ENCODE measurements at places on chromosomes 16 and 17.

GRCh38 chr17:61328351-61328750, 71.3 kb upstream of the TBX2 start:
- no peak for DNase-seq

DNA sequence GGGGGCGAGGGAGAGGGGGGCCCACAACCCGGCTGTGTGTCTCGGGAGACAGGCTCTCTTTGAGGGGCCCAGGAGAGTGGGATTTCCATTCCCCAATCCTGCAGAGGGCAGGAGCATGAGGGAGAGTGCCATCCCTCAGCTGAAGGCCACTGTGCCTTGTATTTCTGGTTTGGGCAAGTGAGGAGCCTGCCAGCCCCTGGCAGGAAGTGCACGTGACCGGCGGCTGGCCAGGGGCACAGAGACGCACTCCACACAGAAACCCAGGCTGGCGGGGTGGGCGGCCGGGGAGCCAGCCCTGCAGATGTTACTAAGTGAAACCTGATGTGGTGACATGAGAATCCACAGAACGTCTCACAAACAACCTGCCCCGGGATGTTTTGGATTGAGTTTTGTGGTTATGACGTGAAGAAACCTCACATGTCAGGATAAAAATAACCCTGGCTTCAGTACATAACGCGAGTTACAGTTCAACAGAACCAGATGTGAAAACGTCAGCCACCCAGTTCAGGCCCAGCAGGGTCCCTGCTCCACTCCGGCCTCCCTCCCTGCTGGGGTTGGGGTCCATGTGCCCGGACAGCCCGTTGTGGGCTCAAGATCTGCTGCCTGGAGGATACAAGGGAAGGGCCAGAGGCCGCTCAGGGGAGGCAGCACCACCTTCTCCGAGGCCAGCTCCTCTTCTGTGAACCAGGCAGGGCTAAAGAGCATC, 51.7 kb upstream of the MTSS2 start:
- peak; percentile 20 for DNase-seq

DNA sequence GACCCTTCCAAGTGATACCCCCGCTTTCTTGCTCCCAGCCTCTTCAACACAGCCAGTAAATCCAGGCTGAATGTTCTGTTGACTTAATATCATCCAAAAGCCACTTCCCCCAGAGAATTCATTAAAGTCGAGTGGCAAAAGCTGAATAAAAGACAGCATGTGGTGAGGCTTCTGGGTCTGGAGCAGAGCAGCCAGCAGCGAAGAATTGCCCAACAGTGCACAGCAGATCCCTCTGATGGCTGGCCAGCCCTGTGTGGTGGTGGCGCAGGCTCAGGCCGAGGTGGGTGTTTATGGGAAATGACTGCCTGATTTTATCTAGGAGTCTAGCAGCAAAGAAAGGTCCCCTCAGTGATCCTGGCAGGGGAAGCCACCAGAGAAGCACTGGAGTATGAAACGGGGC, 30.3 kb upstream of the RCVRN start:
- DNase-seq, result no peak

- no peak for DNase-seq
Measured at GRCh38 chr17:50264263-50265113, 9.8 kb upstream of the TMEM92 start.

DNA sequence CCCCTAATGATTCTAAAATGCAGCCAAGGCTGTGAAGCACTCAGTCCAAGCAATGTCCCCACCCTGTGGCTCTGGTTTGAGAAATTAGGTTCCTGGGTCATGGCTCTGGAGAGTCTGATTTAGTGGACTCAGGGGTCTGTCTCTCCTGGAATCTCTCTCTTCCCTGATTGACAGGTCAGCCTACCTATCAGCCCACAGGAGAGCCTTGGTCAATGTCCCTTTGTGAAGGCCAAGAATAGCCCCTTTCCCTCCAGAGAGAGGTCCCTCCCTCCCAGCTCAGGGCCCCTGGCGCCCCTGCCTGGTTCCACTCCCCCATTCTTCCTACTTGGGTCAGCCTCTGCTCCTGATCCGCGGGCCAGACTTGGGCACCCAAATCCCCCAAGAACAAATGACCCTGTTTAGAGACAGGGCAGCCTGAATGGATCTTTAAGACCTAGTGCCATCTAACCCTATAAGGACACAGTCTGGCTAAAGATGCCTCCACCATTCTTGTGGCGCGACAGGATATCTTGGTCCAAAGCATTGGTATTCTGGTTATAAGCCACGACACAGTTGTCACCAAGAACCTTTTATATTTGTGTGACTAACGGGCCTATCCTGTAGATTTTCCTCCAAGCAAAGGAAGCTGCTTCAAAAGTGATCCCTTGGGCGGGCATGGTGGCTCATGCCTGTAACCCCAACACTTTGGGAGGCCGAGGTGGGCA, 38.3 kb upstream of the PRSS54 start:
- no peak for DNase-seq

- DNase-seq, result no peak
Measured at GRCh38 chr16:30372038-30372712, 1.9 kb upstream of the TBC1D10B start.

DNA sequence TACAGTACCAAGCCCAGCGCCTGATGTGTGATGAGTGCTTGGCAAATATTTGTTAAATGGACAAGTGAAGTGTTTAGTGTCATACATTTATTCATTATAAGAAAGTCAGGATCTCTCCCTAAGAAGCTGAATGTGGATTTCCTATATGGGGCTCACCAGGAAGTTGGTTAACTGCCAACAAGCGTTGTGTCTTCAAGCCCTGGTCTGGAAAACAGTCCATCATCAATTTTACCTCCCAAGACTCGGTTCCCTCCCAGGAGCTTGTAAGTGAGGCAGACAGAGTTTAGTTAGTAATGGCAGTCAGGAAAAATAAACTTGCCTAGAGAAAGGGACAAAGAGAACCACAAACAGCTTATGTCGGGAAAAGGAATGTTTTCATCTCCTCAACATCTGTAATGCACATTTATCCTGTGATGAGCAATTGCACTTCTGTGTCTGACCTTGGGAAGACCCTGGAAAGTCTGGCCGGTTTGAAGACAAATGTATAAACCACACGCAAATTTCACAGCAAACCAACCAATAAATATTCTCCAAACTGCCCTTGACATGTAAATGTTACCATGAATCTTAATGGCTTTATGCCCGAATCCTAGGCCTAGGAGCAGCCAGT, 28.3 kb downstream of the C16orf95 start:
- no peak for DNase-seq

GRCh38 chr16:12898551-12898950, 2.8 kb upstream of the SHISA9 start:
- no peak for DNase-seq
